ENCODE measurements at places on chromosomes 7 and 10.

- DNase-seq: no peak
Measured at GRCh38 chr10:57260175-57260574, 899.1 kb upstream of the ZWINT start.

DNA sequence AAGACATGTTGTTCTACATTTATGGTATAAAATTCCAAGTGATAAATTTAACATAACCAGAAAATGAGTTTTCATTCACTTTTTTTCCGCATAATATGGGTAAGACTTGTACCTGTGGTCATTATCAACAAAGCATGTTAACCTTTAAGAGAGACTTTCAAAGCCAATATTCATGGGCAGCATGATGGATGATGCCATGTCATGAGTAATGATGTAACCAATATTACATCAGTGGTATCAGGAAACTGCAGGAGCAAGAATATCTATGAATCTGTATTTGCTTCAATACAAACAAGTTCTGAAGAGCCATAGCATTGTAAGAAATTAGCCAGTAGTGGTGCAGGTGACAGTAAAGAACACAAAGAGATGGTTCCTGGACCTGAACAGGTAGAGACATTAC, 126.9 kb downstream of the C1GALT1 start:
- DNase-seq: no peak

DNA sequence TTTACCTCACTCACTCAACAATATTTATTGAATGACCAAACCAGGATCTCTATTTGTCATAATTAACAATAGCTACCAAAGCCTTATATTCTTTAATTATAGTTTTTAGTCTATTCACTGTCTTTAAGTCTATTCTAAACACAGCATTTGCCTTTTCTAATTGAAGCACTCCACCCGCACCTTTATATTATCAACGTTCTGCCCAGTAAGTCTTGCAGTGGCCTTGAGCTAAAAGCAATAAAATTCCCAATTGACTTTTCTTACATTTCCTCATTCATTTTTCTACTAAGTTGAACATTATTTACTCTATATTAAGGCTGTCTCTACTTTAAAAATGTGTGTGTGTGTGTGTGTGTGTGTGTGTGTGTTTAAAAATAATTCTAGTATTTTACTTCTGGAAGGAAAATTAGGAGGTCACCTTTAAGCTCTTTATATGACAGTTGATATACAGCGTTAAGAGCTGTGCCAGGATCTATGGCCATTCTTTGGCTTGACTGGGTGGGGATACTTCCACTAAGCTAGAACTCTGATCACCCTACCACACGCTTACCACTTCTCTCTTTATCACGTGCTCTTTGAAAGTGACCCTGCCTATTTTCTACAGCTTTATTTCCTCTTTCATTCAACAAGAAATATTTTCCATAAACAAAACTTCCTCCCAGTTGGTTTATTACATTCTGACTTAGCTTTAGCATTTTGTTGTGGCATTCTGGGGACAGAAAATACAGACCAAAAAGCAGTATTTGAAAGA, 8.8 kb downstream of the PAPSS2 start:
- no peak for DNase-seq

DNA sequence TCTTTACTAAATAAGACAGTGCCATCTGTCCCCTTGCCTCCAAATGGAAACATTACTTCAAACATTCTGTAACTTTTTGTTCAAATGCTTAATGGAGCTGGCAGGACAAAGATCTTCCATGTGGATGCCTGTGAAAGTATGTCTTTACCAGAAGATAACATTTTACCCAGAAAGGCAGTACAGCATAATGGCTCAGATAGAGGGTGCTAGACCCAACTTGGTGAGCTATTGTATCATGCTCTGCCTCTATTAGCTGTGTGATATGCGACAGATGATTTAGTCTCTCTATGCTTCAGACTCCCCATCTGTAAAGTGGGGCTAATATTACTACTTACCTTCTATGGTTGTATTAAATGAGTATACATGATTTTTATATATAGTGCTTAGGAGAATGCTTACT, 8.8 kb upstream of the SMKR1 start:
- DNase-seq: no peak

DNA sequence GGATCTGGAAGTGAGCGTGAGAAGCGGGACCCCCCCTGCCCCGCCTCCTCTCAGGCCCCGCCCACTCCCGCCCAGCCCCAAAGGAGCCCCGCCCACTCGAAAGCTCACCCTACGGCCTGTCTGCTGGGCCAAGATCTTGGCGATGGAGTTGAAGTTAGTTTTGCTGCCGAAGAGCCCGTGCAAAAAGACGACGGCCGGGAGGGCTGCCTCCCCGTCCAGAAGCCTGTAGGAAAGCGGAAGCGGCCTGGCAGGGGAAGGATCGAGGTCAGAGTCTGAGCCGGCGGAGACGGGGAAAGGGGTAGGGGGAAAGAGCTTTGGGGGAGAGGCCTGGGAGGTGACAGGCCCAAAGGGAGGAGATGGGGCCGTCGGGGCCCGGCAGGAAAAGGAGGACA, 386 bp downstream of the ABHD11 start:
- no peak for DNase-seq

DNA sequence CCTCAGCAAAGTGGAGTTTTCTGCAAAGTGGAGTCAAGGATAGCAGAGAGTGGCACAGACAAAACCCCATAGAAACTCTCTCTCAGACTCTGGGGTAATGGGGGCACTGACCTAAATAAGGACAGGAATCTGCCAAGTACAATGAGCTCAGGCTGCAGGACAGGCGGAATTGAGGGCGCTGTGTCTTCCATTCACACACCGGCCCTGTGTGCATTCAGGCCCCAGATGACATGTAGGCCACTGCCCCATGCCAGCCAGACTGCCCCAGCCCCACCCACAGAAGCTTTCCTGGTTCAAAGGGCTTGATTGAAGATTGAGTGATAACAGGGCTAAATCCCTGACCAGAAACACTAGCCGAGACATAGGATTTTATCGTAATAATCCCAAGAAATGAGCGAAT, 52.7 kb downstream of the EEPD1 start:
- no peak for DNase-seq
